ENCODE measurements at places on chromosomes 11 and 22.

GRCh38 chr11:100757646-100758045, 70.6 kb downstream of the ARHGAP42 start:
- DNase-seq: no peak

GRCh38 chr11:64580412-64580811, 10.6 kb upstream of the SLC22A12 start:
- DNase-seq: no peak

DNA sequence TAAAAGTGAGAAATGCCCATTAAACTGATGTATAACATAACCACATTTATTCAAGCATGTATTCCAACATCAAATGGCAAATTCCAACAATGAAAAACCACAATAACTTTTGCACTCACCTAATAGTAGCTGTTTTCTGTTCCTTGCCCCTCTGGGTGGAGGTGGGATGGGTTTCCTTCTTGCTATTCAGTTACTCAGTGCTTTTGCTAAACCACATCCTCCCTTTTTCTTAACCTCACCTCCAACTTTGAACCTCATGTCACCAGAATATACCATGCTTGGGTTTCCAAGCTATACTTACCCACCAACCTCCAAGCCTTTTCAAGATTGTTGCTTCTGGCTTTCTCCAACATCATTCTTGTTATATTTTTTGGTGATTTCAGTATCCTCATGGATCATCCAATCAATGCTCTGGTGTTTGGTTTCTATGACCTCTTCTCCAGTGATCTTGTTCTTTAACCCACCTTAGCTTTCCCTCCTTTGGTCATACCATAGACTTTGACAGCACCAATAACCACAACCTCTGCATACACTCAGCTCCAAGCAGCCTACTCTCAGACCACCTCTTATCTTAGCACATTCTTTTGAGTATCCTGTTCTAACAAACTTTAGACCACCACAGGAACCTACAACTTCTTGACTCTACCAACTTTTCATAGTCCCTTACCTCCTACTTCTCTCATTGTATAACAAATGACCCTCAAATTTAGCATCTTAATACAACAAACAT, 3.2 kb upstream of the CCDC15 start:
- DNase-seq: no peak

DNA sequence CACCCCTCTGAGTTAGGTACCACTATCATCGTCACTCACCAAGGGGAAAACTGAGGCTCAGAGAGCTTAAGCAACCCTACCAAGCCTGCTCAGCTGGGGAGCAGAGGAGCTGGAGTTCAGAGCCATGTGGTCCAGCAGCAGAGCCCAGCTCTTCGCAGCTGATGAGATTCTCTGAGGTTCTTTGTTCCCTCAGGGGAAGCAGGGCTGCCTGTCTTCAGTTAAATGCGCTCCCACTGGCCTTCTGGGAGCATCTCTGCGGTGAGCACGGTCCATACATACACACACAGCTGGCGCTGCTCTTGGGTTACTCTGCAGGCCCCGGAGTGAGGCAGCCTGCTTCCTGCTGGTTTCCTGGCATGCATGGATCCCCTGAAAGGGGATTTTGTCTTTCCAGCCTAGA, 5.2 kb upstream of the PTGDR2 start:
- no peak for DNase-seq

- DNase-seq: no peak
These were observed 1.7 kb downstream of the SMTN start for GRCh38 chr22:31082606-31083376.

DNA sequence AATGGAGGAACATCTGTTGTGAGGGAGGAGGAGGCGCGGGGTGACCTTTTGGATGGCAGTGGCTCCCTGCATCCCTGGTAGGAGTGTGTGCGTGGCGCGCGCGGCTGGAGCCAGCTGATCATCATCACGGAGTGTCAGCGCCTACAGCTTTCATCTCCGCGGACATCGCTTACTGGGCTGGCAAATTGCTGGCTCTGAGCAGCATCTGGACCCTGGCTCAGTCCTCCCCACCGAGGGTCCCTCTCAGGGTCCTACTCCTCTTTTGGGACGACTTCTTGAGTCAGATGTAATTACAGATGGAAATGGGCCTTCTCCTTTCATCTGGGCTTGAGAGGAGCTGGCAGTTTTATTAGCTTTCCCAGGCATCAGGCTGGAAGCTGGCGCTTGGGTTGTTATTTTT, 85.3 kb downstream of the CACNA1I start:
- DNase-seq: no peak

DNA sequence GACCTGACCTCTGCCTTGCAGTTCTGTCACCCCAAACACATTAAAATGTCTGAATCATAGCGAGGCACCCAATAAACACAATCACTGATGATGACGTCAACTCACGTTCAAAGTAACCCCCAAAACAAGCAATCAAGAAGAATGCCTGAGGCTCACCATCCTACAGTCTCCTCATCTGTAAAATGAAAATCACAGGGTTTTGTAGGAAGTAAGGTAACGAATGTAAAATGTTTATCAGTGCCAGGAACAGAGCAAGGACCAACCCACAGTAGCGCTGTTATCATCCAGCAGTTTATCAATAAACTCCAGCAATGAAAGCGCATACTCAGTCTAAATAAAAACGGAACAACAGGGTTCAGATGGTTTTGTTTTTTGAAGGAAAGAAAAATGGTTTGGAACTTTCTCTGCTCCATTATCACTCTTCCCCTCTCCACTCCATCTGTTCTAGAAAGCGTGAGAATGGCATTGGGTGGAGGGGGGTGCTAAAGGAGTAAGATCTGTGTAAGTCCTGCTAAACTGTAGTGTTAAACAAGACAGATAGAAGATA, 110.5 kb downstream of the MICAL3 start:
- no peak for DNase-seq

GRCh38 chr11:74730571-74731260, 510 bp downstream of the CHRDL2 start:
- DNase-seq: no peak

DNA sequence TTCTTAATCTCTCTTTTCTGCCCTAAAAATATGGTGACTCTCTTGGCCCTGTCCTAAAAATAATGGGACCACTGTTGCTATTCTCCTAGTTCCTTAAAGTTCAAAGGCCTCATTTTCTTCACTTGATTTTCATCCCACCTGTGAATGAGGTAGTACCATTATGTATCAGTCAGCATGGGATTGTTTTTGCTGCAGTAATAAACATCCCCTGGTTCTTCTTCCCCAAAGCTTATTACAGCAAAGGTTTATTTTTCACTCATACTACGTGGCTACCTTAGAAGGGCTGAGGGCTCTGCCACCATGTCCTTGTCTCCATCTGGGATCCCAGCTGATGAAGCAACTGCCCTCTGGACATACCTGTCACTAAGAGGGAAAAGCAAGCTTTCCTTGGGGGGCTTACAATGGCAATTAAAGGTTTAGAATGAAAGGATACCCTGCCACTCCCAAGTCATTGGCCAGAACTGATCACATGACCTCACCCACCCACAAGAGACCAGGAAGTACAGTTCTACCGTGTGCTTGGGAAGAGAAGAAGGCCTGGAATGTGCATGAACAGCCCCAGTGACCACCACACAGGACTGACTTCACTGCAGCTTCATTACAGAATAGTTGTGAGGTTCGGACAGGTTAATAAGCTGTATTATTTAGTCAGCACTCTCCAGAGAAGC, 7.8 kb downstream of the TTC38 start:
- DNase-seq: no peak

DNA sequence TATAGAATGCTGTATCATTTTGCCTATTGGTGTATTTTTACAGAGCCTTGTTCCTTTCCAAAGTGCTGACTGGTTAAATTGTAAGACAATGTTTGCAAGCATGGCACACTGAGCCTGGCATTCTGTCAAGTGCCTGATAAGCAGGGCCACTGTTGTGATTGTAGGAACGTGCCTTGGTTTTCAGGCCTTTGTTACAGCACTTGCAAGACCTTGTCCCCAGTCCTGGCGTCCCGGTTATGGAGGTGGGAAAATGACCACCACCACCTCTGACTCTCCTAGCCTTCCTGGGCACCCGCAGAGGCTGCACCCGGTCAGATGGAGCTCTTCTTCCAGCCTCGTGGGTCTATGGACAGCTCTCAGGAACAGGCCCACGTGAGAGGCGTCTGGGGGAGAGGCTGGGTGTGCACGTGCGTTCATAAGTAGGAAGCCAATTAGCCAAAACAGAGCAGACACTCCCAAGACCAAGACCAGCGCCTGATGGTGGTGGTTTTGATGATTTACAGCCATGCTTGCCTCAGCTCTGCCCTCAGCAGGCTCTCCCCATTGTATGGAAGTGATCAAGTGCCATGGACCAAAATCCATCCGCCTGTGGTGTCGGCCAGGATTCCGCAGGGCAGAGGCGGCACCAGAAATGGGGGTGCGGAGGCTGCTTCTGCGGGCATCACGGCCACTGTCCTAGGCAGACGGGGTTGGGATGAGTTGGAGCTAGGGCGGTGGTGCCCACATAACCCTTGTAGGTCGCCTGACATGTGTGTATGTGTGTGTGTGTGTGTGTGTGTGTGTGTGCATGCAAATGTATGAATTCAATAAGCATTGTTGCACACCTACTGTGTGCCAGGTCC, 89.8 kb downstream of the RTL6 start:
- DNase-seq: no peak
